Cortex of kidney (tissue), 1 donor: ENCODE measurements at places on chromosomes 2 and 18.

DNA sequence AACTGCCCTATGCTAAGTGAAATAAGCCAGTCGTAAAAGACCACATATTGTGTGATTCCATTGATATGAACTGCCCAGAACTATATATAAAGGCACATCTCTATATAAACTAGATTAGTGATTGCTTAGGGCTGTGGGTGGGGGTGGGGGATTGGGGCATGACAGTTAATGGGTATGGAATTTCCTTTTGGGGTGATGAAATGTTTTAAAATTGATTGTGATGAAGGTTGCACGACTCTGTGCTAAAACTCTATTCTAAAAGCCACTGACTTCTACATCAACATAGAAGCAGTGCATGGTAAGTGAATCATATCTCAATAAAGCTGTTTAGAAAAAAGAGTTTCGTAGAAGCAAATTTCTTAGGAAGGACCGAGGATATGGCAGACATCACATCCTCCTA lies 53.0 kb downstream of the CDCA7 start:
- no peak for DNase-seq

GRCh38 chr2:36698993-36699392 lies 2.5 kb downstream of the VIT start:
- DNase-seq = no peak

GRCh38 chr2:209556354-209556961 lies 132.6 kb downstream of the MAP2 start:
- no peak for DNase-seq

DNA sequence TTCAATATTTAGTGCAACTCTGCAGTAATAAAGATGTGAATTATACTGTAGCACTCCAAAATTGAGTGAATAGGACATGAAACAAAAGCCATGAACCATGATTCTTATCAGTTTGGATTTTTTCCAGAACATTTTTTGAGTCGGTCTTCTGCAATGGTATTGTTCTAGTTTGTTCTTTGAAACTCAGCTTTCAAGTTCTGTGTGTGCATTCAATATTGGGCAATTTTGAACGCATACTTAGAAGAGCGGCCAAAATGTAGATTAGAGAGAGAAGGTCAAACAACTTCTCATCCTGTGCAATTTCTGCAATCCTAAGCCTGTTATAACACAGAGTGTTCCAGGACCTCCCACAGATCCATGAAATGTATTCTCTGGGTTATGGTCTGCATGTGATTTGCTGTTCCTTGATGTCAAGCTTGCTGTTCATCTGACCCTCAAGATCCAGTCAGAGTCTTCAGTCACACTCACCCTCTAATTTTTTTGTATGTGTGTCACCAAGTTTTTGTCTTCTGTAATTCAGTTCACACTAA lies 48.3 kb downstream of the TSPYL6 start:
- no peak for DNase-seq
